AG09309 (cell line): ENCODE measurements at places on chromosomes 11 and 22.

DNA sequence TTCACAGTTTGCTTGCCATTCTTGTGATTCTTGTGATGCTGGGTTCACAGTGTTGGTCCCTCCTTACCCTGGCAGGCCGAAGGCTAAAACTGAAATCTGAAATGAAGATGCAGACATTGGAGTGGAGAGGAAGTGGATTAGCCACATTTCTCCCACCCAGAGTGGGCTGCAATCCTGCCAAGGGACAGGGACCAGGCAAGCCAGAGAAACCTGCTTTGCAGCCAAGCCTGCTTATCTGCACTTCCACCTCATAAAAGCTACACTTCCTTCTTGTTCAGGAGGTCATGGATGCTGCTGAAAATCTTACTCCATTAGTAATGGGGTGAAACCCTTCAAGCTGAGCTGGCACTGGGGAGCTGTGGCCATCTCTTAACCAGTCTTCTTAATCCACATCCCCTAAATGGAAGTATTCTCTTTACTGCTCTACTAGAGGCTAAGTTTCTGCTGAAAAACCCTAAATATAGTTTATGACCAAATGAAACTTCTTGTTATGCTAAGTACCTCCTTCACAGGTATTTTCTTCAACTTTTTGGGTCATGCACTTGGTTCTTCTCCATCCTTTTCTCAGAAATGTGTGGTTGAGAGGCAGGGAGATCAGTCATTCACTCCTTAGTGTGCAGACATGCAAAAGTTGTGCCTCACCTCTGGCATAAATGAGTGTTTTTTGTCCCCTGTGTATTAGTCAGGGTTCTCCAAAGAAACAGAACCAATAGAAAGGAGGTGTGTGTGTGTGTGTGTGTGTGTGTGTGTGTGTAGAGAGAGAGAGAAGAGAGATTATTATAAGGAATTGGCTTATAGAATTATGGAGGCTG lies 133.9 kb upstream of the BMAL1 start:
- no peak for DNase-seq

DNA sequence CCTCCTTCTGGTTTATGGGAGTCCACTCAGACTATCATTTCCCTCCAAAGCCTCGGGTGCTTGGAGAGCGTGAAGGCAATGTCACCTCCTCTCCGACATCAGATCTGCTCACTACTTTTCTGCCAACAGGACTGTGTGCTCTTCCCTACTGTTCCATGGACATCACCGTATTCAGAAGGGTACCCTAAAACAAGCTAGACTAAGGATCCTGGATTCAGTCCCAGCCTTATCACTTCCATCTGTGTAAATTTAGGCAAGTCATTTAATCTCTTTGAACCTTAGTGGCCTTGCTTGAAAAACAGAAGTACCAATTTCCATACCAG lies 78.2 kb downstream of the KCNC1 start:
- DNase-seq, result no peak

GRCh38 chr11:70034740-70035365 lies 43.3 kb upstream of the ANO1 start:
- DNase-seq, result no peak

DNA sequence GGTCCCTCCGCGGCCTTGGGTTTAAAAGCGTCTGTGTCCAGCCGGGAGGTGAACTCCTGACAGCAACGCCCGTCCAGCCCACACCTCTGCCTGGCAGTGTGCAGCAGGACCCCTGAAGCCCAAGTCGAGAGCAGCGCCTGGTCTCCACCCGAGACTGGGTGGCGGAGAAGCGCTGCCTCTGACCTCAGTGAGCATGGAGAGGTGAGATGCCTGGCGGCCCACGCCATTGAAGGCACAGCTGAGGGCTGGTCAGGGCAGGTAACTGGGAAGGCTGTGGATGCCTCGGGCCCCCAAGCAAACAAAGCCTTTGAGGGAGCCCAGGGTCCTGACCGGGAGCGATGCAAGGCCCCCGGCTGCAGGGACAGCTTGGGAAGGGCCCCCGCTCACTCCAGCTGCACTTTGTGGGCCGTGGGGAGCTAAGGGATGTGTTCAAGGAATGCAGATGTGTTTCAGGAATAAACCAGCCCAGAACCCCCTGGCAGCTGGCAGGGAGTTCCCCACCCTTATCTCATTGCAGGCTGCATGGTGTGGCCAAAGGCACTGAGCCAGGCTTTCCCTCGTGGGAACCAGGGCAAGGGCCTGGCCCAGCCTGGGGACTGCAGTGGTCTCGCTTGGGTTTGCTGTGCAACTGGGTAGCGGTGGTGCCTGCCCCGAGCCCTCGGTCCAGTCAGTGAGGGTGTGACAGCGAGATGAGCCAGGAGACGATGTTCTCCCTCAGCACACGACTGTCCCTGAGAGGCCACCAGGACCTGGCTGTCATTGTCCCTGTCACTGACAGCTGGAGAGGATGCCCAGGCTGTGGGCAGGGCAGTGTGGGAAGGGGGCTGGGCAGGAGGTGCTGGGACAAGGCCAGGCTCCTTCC lies 92.5 kb downstream of the WNT7B start:
- no peak for DNase-seq

GRCh38 chr11:83801799-83802198 lies 515.6 kb upstream of the CCDC90B start:
- no peak for DNase-seq

DNA sequence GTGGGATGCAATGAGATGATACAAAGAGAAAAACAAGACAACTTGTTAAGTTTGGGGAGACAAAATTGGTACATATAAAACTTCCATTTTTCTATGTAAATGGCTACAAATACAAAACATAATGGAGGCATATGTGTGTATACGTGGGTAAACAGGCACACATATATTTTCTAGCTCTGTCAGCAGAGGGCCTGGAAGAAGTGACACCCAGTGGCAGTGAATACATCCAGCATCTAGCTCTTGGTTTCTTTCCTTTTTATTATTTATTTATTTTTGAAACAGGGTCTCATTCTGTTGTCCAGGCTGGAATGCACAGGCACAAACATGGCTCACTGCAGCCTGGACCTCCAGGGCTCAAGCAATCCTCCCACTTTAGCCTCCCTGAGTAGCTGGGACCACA lies 5.0 kb upstream of the RASL10A start:
- no peak for DNase-seq

GRCh38 chr22:42001121-42001520 lies 2.5 kb downstream of the WBP2NL start:
- no peak for DNase-seq
